ENCODE measurements at places on chromosomes 13 and 19.

- DNase-seq: no peak
Measured at GRCh38 chr13:80486402-80486801, 145.5 kb upstream of the SPRY2 start.

GRCh38 chr13:98401934-98402333, 175.0 kb downstream of the STK24 start:
- no peak for DNase-seq

GRCh38 chr13:110554946-110555345, 6.6 kb downstream of the RAB20 start:
- DNase-seq: no peak

GRCh38 chr13:50006426-50007135, 8.7 kb upstream of the KCNRG start:
- DNase-seq: no peak

- DNase-seq: no peak
Measured at GRCh38 chr19:39363901-39364457, 21.8 kb downstream of the SAMD4B start.

- DNase-seq: no peak
Measured at GRCh38 chr19:33343859-33344572, 29.5 kb upstream of the CEBPG start.

GRCh38 chr19:5890099-5890498, 13.5 kb downstream of the NDUFA11 start:
- DNase-seq: no peak

DNA sequence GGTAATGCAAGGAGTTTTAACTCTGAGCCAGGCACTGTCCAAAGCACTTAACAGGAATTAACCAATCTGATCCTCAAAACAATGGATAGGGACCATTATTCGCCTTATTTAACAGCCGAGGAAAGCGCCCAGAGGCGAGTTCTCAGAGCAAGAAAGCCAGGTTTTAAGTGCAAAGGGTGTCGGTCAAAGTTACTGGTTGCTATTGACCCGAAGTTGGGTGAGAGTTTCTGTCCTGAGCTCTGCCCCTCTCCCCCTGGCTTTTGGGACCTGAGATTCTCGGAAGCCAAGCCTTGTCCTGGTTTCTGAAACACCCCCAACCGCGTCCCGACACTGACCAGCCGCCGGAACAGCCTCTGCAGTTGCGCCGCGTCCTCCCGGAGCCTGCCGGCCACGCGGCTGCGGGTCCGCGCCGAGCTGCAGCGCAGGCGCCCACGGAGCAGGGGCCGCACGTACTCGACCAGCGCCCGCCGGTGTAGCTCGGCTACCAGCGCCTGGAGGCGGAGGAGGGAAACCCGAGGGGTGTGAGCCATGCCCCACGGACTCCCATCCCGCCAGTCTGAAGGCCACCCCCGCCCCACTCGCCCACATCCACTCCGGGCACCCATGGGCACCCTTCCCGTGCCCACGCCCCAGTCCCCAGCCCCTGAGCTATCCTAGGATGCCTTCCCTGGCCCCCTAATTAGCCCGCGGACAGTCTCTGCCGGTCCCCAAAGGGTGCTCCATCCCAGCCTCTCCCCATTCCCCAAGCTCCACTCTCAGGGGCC, 27.8 kb downstream of the EXOC3L2 start:
- no peak for DNase-seq

DNA sequence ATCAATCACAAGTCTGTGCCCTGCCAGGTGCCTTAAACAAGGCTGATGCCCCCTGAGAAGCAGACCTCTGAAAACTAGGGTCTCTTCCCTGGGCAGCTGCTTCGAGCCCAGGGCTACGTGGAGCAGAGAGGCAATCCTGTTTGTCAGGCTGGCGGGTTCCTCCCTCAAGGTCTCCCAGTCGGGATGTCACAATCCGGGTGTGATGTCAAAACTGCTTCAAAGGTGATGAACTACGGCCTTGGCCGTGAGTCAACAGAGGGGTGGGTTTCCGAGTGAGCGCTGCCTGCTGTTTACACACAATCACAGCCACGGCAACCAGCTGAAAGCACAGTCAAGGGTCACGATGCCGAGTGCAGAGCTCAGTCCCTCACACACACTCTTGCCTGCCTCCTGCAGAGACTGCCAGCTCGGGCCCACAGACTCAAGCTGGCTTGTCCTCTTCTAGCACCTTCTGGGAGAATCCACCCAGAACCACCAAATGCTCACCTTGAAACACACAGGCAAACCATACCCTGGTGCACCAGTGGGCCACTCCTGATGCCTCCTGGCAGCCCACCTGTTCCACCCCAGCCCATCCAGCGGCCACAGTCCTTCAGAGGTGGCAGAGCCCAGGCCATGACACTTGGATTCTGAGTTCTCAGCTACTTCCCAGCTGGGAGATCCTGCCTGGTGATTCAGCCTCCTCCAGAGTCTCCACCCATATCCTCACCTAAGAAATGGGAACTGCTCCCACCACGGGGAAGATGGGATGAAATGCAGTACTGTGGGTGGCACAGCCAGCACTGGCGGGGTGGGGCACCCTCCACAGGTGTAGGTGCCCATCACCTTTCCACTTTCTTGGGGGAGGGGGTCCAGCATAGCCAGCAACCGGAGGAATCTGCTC, 6.8 kb downstream of the ELL start:
- DNase-seq: peak; percentile 37

DNA sequence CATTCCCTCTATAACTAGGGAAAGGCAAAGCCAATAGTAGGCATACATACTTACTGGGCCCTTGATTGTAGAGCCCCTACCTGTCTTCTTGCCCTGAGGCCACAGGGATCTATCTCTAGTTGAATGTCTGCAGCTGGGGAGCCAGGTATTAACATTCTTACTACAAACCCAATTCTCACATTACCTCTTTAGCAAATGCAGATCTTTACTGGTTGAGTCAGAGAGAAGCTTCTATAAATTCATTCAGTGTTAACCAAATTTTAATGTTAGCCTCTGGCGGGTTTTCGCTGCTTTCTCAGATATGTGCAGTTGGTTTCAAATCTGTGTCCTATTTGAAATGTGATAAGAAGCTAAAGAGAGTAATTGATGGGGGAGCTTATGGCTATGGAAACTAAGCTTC, 43.2 kb downstream of the SERTM1 start:
- no peak for DNase-seq

- DNase-seq: no peak
Measured at GRCh38 chr13:111620166-111620565, 299.7 kb downstream of the TEX29 start.

- DNase-seq: no peak
Measured at GRCh38 chr19:632579-633067, 714 bp downstream of the POLRMT start.

DNA sequence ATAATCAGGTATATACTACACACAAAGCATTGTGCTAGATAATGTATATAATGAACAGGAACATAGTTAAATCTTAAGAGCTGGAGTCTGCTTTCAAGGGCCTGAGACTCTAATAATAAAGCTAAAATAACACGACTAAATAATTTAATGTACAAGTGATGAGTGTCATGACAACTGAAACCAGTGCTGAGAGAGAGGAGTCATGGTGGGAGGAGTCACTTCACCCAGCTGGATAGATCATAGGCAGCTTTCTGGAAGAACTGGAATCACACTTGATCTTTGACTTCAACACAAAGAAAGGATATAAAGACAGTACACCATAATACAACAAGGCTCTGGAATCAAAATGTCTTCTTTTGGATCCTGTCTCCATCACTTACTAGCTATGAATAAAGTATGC, 7.1 kb downstream of the RBM26 start:
- DNase-seq: no peak

DNA sequence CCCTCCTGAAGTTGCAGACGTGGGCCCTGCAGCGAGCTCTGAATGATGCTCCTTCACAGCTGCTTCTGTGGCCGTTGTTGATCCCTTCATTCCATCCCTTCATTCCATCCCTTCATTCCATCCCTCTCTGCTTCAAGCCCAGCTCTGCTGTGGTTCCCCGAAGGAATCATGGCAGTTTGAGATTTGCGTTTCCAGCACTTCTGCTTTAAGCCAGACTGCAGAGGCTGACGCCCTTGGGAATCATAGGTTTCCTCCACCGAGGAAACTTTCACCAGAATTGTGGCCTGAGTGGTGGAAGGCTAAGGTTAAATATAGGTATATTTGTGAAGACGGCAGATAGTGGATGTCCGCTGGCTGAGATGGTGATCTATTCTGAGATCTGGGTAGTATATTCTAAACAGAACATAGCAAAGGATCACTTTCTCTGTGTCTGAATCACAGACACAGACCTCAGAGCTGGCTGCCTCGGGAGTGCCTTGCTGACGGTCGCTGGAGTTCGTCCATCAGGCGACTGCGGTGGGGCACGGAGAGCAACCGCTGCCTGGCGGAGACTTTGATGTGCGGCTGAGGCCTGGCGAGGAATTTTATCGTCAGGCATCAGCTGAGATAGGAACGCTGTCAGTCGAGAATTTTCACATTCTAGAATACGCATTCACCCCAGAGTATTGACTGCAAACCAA, 42.8 kb upstream of the DCUN1D2 start:
- peak; percentile 23 for DNase-seq

GRCh38 chr13:49407068-49407467, 36.8 kb downstream of the CAB39L start:
- no peak for DNase-seq

- DNase-seq: peak; percentile 26
Measured at GRCh38 chr13:76799696-76800095, 86.5 kb downstream of the KCTD12 start.

DNA sequence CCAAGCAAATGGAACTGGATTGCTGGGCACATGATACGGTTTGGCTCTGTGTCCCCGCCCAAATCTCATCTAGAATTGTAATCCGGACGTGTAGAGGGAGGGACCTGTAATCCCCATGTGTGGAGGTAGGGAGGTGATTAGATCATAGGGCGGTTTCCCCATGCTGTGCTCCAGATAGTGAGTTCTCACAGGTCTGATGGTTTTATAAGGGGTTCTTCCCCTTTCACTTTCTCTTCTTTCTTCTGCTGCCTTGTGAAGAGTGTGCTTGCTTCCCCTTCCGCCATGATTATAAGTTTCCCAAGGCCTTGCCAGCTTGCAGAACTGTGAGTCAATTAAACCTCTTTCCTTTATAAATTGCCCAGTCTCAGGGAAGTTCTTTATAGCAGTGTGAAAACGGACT, 32.6 kb upstream of the MTIF3 start:
- no peak for DNase-seq

GRCh38 chr19:7923295-7924191, 2.4 kb downstream of the CTXN1 start:
- no peak for DNase-seq

DNA sequence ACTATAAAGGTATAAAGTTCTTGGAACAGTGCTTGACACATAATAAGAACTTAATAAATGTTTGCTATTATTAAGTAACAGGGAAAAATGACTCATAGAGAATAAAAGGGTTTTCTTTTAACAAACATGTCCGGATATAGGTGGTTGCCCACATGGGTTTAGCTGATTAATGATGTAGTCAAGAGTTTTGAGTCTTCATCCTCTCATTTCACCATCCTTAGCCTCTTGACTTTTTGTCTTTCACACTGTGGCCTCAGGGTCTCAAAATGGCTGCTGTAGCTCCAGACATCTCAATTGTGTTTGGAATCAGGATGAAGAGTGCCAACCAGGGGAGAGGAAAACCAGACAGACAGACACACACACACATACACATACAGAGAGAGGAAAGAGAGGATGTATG, 97.9 kb downstream of the HSPH1 start:
- DNase-seq: no peak

- peak; percentile 83 for DNase-seq
Measured at GRCh38 chr13:80341101-80341755, at the start of gene SPRY2. Gene SPRY2 (minus strand): TSS chr13:80341126. CDS start chr13:80337705, 3,421 bp downstream.

GRCh38 chr13:75533861-75534260, 3.8 kb downstream of the COMMD6 start:
- no peak for DNase-seq

DNA sequence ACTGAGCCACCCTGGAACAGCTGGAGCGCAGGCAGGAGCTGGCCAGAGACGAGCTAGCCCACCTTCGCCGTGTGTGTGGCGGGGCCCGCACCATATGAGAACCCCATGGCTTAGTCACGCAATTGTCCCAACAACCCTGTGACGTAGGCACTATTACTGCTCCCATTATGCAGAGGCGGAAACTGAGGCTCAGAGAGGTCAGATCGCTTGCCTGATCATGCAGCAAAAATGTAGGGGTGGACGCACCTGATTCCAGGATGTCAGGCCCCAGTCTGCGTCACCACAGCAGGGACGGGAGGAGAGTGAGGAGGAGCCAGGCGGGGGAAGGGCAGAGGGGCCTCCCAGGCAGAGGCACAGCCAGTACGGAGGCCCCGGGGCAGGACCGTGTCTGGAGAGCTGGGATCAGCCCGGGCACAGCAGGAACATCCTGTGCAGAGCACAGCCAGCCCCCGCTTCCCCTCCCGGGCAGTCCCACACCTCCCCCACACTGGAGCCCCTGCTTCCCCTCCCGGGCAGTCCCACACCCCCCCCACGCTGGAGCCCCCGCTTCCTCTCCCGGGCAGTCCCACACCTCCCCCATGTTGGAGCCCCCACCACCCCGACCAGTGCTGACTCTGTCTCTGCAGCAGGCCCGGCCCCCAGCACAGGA, 16.7 kb downstream of the PIP5K1C start:
- peak; percentile 86 for DNase-seq

All from kidney epithelial cell (primary cell).